Vagina (tissue), 2 donors: ENCODE measurements at places on chromosomes 2 and 18.
A peak's percentile ranks its signal among the peaks of the same experiment; 100 is the strongest.

- DNase-seq = no peak
- no peak overlapping the region for H3K4me3 ChIP-seq
- no peak overlapping the region for H3K27ac ChIP-seq
- no peaks in the 10 kb centered on the region for H3K27me3 ChIP-seq
- peaks cover 17% of the 10 kb centered on the region for H3K4me1 ChIP-seq
These were observed 18.8 kb downstream of the AGAP1 start for GRCh38 chr2:235512699-235513053.

DNA sequence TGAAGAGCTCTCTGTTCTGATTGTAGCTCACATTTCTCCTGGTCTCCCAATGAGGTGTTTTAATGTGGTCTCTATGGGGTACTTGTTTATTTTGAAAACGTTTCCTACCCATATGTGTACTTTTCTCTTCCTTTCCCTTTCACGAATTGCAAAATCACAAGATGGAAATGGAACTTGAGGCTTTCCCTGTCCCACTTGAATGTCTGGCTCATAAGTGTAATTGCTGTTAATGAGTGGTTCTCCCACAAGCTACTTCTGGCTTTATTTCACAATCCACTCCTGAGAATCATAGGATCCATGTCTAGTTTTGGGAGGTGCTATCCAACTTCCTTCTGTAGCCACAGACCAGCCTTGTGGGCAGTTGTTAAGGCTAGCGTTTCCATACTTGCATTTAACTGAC lies 81.1 kb upstream of the CAVIN2 start:
- no peak for DNase-seq
- no peaks in the 10 kb centered on the region for H3K27me3 ChIP-seq
- H3K36me3 ChIP-seq = no peaks in the 10 kb centered on the region
- H3K4me1 ChIP-seq = peaks cover 7% of the 10 kb centered on the region

- no peaks in the 10 kb centered on the region for H3K36me3 ChIP-seq
- DNase-seq = no peak
- no peak overlapping the region for H3K4me3 ChIP-seq
- no peaks in the 10 kb centered on the region for H3K4me1 ChIP-seq
These were observed 201.2 kb downstream of the CBLN2 start for GRCh38 chr18:72342933-72343332.

GRCh38 chr18:32770054-32770665 lies 2.7 kb downstream of the KLHL14 start:
- no peak for DNase-seq
- H3K4me1 ChIP-seq = peaks cover 22% of the 10 kb centered on the region
- no peaks in the 10 kb centered on the region for H3K36me3 ChIP-seq
- H3K4me3 ChIP-seq = peak overlapping the region; percentile 51

DNA sequence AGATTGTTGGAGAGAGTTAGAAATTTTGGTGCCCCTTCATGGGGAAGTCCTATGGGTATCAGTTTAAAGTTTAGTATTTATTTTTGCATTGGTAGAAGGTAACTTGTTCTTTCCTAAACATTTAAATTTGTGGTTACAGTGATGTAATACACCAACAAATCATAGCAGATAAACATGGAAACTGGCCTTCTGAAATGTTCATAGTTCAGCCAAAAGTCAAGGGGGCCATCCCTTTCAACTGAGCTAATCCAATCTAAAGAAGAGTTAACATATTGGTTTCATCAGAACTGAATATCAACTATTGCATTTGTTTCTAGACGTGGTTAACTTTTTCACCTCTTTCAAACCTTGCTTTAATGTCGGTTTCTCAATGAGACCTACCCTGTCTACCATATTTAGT lies 46.3 kb downstream of the PPP1R1C start:
- no peaks in the 10 kb centered on the region for H3K27me3 ChIP-seq
- no peaks in the 10 kb centered on the region for H3K4me1 ChIP-seq
- no peak overlapping the region for H3K4me3 ChIP-seq
- no peak for DNase-seq

GRCh38 chr2:182906454-182906853 lies 40.0 kb upstream of the FRZB start:
- H3K4me3 ChIP-seq = no peak overlapping the region
- no peak for DNase-seq
- no peak overlapping the region for H3K27ac ChIP-seq
- no peaks in the 10 kb centered on the region for H3K27me3 ChIP-seq

GRCh38 chr2:115171751-115172150 lies 729.3 kb downstream of the DPP10 start:
- no peaks in the 10 kb centered on the region for H3K4me1 ChIP-seq
- H3K27me3 ChIP-seq = no peaks in the 10 kb centered on the region
- H3K27ac ChIP-seq = no peak overlapping the region

- no peaks in the 10 kb centered on the region for H3K27me3 ChIP-seq
- H3K4me1 ChIP-seq = no peaks in the 10 kb centered on the region
- no peak for DNase-seq
- no peak overlapping the region for H3K4me3 ChIP-seq
- no peak overlapping the region for H3K27ac ChIP-seq
These were observed 697.4 kb upstream of the NXPH2 start for GRCh38 chr2:139477618-139478017.

DNA sequence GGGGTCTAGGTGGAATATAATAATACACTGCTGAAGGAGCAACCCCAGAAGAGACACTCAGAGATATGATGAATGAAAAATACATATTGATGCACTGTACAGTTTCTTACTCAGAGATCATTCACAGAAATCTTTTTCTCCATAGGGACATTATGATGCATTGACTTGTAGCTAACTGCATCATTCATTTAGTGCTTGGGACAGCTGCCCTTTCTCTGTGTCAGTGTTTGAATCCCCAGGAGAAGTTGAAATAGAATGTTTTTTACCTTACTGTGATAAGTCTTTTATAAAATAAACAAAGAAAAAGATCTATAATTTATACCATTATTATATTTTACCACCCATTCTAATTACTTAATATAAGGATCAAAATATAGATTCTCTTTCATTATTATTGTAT lies 91.7 kb upstream of the DSEL start:
- H3K27ac ChIP-seq = no peak overlapping the region
- no peaks in the 10 kb centered on the region for H3K4me1 ChIP-seq
- no peak overlapping the region for H3K4me3 ChIP-seq
- H3K36me3 ChIP-seq = no peaks in the 10 kb centered on the region
- no peaks in the 10 kb centered on the region for H3K27me3 ChIP-seq
- no peak for DNase-seq

DNA sequence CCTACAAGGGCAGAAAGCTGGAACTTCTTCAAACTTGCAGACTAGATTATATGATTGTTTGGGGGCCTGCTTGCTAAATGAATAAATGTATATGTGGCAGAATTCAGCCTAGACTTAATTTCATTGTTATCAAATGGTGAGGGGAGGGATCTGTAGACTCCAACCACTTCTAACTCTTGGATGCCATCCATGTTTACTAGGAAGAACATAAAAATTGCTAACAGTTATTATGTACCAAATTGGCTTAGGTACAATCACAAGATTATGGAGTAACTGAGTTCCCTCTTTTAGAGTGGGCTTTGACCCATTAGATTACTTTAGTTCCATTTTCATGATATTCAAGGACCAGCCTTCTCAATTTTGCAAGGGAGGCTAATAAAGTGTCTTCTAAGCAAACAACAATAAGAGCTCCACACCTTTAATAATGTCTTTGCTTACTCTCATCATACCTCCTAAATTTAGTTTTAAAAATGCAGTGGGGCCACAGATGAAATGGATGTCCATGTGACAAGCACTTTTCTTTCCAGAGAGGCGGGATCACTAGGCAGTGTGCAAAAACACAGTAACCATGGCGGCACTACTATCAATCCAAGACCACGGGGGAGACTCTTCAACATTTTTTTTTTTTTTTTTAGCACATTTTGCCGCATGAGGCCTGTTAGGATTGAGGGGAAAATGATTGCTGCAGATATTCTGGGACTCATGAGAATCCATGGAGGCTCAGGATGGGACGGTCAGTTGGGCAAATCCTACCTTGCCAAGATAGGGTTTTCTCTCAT lies 217.6 kb upstream of the SPRED2 start:
- no peak overlapping the region for H3K4me3 ChIP-seq
- no peak for DNase-seq
- H3K36me3 ChIP-seq = no peaks in the 10 kb centered on the region
- H3K4me1 ChIP-seq = no peaks in the 10 kb centered on the region
- no peaks in the 10 kb centered on the region for H3K27me3 ChIP-seq

GRCh38 chr2:121489284-121489683 lies 41.4 kb upstream of the RNU4ATAC start:
- peaks cover 33% of the 10 kb centered on the region for H3K4me1 ChIP-seq
- no peaks in the 10 kb centered on the region for H3K36me3 ChIP-seq
- H3K27ac ChIP-seq = no peak overlapping the region
- H3K4me3 ChIP-seq = no peak overlapping the region
- DNase-seq = no peak

DNA sequence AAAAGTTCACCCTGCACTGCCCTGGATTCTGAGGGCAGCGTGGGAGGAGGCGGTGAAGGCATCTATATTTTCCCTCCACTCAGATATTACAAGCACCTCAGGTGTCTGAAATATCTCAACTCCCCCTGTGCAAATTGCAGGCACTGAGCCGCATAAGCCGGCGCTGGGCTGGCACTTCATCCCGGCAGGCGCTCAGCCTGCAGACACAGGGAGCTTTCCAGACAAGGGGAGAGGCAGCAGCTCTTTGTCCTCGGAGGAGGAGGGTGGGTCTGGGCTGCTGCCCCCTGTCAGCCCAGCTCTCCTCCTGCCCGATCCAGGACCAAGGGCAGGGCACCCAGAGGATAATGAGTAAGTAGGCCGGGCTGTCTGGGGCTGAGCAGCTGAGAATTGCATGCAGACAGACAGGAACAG lies 189.3 kb upstream of the MYT1L start:
- no peaks in the 10 kb centered on the region for H3K36me3 ChIP-seq
- no peaks in the 10 kb centered on the region for H3K4me1 ChIP-seq
- H3K27ac ChIP-seq = no peak overlapping the region
- no peak overlapping the region for H3K4me3 ChIP-seq
- DNase-seq = no peak
- no peaks in the 10 kb centered on the region for H3K27me3 ChIP-seq
